ENCODE measurements at places on chromosomes 6 and 20.

DNA sequence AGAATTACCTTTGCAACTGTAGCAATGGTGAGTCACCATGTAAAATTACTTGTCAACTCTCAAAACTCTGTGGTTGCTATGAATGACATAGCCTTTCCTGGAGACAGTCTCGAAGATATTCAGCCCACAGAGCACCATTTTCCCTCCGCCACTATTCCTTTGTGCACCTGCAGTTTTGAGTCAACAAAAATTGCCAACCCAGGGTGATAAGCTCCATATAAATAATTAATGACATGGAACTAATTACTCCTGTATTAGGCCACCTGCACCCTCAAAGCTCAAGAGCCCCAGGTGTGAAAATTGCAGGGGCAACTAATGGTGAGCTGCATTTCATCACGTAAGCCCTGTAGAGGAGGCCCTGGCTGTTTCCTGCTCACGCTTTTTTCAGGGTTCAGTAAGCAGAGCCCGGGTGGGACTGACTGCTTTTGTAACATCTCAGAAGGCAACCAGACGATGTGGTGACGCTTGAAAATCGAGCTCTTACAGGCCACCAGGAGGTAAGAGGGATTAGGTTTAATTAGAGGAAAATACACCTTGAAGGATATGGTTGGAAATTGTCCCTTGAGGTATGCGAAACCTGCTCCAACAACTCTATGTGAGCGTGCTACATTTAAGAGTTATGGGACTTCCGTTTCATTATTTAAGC, 70.8 kb downstream of the BMP2 start:
- DNase-seq, result no peak

- DNase-seq, result no peak
These were observed 110.7 kb downstream of the PDE10A start for GRCh38 chr6:165552248-165552736.

GRCh38 chr6:116877743-116878142, 701 bp downstream of the RFX6 start:
- DNase-seq, result no peak

DNA sequence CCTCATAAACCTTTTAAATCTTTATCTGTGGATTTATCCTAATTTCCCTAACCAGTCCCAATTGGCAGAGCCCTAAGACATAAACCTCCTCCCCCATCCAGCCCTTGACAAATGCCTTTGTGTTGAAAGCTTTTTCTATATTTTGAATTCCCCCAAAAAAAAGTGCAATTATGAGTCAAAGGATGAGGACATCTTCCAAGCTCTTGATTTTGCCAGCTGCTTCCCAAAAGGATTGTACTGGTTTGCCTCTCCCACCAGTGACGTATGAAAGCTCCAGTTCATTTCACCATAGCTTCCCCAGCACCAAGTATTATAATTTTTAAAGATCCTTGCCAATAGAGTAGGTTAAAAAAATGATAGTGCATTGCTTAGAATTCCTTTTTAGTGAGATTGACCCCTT, 38.9 kb downstream of the SIRPA start:
- no peak for DNase-seq

GRCh38 chr20:24818056-24818455, 131.0 kb upstream of the CST7 start:
- DNase-seq, result no peak

- no peak for DNase-seq
These were observed 43.3 kb upstream of the MYB start for GRCh38 chr6:135137826-135138225.
